ENCODE measurements at places on chromosomes 4 and X.

DNA sequence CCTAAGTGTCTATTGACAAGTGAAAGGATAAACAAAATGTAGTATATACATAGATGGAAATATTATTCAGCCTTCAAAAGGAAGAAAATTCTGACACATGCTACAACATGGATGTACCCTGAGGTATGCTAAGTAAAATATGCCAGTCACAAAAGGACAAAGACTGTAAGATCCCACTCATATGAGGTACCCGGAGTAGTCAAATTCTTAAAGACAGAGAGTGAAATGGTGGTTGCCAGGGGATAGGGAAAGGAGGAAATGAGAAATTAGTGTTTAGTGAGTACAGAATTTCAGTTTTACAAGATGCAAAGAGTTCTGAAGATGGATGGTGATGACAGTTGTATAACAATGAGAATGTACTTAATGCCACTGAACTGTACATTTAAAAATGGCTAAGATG, 102.3 kb upstream of the NAP1L5 start:
- no peak for DNase-seq

DNA sequence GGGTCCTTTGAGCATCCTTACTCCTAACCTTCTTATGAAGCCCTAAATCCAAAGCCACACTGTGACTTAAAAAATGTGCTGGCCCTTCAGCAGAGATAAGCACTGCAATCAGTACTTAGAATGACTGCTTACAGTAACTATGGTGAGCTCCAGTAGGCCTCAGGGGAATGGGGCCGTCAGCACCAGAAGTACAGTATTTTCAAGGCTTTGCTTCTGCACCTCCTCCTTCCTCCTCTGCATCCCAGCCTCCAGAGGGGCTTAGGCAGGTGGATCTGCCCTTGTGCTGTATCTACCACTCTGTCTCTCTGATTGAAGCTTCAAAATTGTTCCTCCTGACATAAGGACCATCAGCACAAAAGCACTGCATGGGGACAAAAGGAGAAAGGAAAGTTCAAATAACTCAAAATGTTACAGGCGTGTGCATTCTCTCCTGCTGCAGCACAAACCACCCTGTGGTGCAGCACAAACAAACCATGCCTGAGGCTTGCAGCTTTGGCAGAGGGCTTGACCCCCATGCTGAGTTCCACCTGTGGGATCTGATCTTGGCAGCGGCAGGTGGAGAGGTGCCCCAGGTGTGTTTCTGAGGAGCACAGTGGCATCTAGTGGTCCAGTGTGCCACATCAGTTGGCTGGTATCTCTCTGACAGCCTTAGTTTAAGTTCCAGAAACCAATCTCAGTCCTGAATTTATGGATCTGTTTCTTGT, 164.7 kb downstream of the SOWAHB start:
- DNase-seq: no peak

GRCh38 chr4:55343887-55344286, 2.2 kb upstream of the SRD5A3 start:
- no peak for DNase-seq

- no peak for DNase-seq
Observed at GRCh38 chrX:112874614-112875013, 34.0 kb upstream of the AMOT start.

DNA sequence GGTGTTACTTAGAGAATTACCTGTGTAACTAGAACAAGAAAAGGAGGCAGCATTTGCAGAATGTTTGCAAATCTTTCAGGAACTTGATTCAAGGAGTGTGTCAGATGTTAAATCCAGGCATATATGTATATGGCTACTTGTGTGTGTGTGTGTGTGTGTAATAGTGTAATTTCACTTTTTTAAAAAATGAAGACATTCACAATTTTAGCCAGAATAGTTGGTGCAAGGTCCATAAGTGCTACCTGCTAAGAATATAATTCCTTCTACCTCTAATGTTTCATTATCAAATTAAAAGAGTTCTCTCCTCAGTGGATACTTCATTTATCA, 158.0 kb downstream of the PALLD start:
- DNase-seq: no peak

DNA sequence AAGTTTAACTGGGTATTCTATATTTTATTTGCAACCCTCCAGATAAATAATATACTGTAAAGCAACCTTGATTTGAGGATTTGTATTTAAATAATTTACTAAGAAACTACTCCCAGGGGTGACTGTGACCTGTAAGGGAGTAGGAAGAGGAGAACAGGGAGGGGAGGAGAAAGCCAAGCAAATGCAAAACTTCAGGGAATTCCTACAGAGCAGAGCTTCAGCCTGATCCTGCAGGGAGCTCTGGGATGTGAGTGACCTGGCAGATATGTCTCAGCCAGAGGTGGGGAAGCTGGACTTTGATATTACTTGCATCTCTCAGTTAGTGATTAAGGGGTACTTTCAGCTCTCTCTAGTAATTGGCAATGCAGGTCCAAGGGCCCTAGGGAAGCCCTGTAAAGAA, 302.0 kb downstream of the FRMPD4 start:
- no peak for DNase-seq

DNA sequence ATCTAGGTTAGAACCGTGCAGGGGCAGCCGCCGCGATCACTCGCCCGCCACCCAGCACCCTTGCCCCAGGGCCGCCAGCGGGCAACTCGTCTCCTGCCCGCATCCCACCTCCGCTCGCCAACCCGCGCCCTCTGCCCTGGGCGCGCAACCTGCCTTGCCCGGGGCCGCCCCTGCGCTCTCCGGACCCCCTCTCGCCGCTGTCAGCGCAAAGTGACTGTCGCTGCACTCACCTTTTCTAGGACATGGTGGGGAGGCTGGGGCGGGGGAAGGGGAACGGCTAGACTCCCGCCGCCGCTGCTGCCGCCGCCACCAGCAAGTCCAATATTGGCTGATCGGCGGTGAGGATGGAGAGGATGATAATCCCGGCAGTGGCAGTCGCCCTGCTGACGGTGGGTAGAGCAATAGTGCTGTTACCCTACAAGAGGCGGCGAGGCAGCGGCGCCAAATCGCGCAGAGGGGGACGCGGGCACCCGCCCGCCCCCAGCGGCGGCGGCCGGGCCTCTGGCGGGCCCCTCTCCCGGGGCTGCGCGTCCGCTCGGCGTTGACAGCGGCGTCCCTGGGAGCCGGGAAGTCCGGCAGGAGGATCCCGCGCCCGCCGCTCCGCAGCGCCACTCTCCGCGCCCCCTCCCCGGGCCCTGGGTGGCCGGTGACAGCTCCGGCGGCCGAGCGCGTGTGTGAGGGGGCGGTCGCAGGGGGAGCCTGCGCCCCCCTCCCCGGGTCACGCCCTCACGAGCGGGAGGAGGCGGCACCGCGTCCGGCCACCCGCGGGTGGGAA, 2.3 kb upstream of the NR3C2 start:
- DNase-seq: peak; percentile 66

DNA sequence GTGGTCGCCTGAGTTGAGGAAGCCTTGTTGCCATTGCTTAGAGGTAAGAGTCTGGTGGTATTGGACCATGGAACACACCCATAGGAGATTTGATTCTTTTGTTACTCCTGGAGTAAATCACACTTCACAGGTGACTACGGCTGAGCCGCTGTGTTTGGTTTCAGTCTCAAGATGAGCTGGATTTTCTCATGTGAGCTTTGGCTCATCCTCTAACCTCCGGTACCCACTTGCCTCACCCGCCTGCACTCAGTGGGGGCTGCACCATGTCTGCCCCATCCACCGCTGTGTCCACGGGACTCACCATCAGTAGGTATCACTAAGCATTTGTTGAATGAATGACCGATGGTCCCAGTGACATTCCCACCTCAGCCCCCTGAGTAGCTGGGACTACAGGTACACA, 52.7 kb downstream of the HTT-AS start:
- no peak for DNase-seq

- DNase-seq: no peak
Observed at GRCh38 chr4:39023059-39023458, 9.2 kb downstream of the TMEM156 start.

GRCh38 chr4:174084542-174084941, 198.9 kb downstream of the FBXO8 start:
- no peak for DNase-seq

DNA sequence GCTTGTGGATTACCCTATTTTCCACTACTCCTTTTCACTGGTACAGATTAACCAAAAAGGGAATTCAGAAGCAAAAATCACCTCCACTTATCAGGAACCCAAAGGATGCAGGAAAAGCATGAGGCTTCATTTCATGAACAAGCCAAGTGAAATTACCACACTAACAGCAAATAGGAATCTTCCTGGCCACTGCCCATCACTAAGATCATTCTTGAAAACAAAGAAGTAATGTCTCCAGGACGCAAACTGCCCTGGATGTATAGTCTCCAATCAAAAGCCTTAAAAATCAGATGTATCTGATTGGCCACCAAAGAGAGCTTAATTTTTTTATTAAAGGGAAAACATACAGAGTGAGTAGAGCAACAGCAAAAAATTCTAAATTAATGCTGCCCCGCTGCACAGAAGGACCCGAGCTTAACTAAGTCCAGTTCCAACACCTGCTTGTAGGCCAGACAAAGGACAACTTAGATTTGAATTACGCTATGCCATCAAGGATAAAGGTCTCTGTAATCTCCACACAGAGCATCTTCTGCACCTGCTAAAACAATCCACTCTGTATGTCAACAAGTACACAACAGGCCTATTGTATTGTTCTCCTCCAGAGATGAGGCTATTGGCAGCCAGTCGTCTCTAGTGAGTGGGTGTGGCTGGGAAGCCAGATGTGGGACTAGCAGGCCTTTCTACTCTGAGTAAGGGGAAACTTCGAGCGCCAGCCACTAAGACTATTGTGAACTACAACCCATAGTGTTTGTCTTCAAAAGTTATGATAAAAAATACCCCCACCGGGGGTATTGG, 12.4 kb downstream of the ZDHHC9 start:
- DNase-seq: peak; percentile 49

GRCh38 chr4:122423246-122423645, 33.3 kb downstream of the IL2 start:
- DNase-seq: no peak

- DNase-seq: no peak
Observed at GRCh38 chrX:10529344-10529743, 91.0 kb downstream of the MID1 start.

DNA sequence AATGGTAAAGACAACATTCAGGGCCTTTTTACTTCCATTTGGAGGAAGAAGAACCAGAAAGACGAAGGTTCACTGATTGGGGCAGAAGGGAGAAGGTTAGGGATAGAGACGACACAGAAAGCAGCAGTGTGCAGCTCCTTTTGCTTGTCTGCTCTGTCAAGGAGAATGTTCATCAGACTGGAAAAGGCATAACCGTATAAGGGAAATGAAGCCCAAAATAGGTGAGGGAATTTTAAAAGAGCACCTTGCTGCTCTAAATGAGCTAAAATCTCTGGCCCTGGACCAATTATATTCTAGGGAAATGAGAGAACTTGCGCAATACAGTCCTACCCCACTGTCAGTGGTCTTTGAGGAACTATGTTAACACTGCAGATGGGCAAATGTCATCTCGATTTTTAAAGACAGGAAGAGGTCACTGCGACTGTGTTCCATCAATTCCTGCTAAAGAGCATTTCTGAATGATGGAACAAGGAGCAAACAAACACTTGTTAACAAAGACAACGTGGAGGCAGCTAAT, 909.8 kb upstream of the FTHL17 start:
- no peak for DNase-seq

DNA sequence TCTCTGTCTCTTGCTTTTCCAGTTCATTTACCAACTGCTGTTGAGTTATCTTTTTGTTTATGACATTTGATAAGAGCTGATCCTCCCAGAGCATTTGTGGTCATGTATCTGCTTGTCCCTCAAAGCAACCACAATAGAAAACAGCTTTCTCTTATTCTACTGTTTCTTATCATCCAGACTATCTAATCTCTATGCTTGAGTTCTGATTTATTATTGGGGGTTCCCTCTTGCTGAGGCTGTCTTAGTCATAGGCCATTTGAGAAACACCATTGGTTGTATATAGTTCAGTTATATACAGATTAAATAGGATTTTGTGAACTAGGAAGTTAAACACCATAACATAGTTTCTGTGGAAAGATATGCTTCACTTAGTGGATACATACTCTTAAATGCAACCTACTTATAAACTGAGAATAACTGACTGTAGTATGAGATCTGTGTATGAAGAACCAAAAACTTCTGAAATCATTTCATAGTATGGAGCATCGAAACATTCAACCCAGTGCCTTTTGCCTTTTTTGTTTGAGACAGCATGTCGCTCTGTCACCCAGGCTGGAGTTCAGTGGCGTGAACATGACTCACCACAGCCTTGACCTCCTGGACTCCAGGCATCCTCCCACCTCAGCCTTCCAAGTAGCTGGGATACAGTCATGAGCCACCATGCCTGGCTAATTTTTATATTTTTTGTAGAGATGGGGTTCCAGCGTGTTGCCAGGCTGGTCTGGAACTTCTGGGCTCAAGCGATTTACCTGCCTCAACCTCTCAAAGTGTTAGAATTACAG, 75.8 kb downstream of the STIM2 start:
- no peak for DNase-seq

DNA sequence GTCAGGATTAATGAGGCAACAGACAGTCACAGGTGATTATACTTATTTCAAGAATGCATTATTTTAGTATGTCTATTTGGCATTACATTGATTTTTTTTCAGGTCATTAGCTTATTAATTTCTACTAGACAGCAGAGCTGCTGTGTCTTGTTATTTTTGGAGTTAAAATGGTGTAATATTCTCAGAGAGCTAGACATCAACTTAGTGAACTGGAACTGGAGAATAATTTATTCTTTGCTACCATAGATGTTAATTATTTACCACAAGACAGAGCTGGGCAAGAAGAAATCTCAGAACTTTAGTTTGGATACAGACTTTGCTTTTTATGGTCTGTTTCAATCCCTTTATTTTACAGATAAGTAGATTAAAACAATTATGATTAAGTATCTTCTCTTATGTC, 10.2 kb upstream of the HPGD start:
- no peak for DNase-seq

DNA sequence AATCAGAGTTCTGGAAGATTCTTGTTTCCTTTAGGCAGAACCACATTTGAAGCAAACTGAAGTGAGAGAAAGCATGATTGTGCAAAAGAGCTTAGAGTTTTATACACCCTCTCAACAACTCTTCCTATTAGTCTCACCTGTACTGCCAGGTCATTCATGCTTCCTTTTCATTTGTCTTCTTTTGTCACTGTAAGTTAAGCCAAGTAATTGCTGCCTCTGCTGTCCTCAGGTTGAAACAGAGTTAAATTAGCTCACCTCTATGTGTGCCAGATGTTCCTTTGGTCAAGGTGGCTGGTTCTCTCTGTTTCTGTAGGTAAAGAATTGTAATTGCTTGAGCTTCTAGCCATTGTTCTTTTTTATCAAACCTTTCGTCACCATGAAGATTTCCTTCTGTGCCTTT, 41.1 kb upstream of the HPGD start:
- no peak for DNase-seq

DNA sequence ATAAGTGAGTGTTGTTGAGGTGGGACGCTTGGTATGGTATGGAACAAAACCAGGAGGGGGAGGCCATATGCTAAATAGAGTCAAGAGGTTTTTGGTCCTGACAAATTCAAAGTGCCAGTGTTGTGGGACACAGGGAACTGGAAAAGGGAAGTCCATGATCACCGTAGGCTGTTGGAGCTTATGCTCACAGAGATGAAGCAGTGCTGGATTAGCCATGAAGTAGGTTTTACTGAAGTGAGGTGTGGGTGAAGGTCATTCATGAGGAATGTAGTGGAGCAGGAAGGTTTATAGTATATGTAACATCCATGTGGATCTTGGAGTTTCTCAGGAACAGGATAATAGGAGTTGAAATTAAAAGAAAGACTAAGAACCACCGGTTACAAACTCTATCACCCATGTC, 256.1 kb upstream of the PITX2 start:
- DNase-seq: no peak

All from right forelimb (tissue), 1 donor.